Stimulated activated CD4-positive, alpha-beta T cell treated with anti-CD3 and anti-CD28 coated beads, Interleukin-1b, Interleukin-23, amount 100 ng/mL, for 1 hour (primary cell): ENCODE measurements at places on chromosomes 2 and 18.

GRCh38 chr18:48889115-48889941, 61.4 kb downstream of the SMAD7 start:
- DNase-seq = no peak

- DNase-seq = no peak
Measured at GRCh38 chr2:241563981-241564595, 5.5 kb downstream of the BOK start.

DNA sequence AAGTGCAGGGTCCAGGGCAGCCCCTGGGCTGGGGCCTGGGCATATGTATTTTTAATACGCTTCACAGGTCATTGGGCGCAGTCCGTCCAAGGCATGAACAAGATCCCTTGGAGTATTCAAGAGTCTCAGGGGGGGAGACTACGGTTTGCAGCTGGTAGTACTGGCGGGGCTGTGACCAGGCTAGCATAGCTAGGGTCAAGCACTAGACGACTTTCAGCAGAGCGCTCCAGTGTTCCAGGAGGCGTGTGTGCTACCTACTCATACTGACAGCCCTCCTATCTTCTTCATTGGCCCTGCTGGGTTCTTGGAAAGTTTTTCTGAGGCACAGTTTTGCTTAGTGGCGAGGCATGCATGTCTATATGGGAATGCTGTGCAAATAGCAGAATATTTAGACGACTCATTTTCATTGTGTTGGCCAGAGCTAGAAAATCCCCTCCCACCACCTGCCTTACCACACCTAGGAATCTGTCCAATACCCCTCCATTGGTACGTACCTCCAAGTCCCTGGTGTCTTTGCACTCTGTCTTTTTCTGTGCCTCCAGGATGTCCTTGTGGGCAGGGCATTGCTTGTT, 68.2 kb downstream of the GLI2 start:
- no peak for DNase-seq

- DNase-seq = no peak
Measured at GRCh38 chr18:41372046-41372665, 582.9 kb upstream of the PIK3C3 start.

DNA sequence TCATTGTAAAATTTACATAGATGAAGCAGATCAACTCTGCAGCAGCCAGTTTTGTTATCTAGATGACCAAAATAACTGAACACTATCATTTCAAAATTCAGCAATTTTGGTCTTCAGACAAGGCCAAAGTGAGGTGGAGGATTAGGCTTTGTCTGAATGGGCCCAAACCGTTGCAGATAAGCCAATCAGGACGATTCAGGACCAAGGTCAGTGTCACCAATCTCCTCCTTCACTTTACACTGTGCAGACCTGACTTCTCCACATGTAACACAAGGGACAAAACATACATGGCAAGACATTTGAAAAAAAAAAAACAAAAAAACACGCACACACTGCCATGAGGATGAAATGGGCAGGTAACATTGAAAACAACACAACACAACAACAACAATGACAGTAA, 211.2 kb downstream of the NAPG start:
- no peak for DNase-seq

DNA sequence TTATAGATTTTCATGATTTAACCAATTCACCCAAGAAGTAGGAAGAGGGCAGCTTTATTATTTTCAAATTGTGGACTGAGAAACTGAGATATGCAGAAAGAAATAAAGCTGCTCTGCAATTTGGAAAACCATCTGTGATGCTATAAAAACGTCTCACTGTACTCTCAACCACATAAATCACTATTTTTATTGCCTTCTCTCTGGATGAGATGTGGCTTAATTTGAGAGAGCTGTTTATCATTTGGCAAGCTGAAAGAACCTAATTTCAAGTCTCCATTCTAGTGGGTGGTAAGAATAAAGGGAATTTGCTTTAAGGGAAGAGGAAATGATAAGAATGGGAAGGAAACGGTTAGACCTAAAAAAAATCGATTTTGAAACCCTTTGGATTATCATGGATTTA, 49.9 kb upstream of the CYP1B1 start:
- DNase-seq = no peak

- DNase-seq = no peak
Measured at GRCh38 chr18:10139783-10140410, 226.1 kb downstream of the VAPA start.

- DNase-seq = no peak
Measured at GRCh38 chr2:134468776-134469175, 214.9 kb downstream of the MGAT5 start.

GRCh38 chr2:193868833-193869232, 1674.1 kb upstream of the TMEFF2 start:
- no peak for DNase-seq

GRCh38 chr2:55000341-55000740, 49.9 kb downstream of the RTN4 start:
- no peak for DNase-seq

DNA sequence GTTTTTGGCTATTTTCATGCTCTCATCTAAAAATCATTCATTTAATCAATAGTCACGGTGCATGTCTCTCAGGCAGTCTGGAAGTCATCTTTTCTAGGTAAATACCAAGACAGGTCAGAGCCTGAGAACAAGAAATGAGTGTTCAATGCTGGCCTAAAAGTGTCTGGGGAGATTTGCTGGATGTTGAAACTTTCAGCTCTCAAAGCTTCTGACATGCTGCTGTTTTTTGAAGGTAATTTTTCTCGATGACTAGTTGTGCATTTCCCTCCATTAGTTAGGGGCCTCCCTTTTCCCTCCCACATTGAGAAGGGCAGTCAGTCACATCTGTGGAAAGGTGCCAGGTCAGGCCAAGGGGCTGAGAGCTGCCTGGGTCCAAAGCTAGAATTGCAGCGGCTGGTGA, 115.6 kb downstream of the LPIN1 start:
- no peak for DNase-seq

GRCh38 chr2:228181098-228182019, at the start of gene SPHKAP:
Gene SPHKAP (minus strand): TSS chr2:228181687. CDS start chr2:228181598, 89 bp downstream.
- DNase-seq = no peak

DNA sequence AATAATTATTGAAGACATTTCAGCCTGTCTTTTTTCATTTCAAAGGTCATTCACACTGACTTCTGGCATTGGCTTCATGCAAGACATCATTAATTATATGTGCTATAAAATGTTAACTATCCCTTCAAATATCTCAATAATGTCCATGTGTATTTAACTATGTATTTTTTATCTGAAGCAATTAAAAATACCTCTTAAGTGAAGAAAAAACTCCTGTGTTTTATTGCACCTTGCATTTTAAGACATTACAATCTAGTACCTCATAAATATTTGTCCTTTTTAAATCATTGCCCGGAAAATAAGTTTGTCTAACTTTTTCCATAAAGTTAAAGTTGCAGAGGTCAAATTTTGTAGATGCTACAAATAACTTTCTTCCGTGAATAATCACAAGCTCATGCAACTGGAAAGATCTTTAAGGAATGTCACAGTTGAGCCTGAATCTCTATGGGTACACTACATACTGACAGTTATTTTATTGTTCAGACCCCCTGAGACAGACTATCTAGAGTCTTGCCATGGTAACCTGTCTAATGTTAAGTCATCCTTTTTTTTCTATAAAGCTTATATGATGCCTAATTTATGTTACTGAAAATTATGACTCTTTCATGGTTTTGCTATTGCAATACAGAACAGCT, 38.4 kb upstream of the COBLL1 start:
- DNase-seq = no peak

DNA sequence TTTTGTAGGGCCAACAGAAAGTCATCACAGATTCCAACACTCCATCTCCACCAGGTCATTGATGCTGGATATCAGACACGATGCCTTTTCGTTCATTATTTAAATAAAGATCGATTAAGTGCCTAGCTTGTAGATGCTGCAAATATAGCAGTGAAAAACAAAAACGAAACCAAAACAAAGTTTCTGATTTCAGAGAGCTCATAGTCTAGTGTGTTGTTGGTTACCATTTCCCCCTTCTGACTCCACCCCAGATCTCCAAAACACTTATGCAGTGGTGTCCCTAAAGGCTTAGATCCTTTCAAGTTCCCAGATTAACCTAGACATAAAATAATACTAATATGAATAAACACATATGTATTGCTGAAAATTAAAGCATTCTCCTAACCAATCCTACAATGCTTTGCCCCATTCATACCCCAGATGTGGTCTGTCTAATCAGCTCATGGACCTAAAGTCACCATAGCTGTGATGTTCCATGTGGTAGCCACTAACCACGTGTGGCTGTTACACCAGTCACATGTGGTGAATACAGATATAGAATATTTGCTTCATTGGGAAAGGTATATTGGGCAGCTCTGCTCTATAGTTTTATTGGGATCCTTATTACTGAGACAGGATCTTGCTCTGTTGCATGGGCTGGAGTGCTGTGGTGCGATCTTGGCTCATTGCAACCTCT, 787.2 kb downstream of the TDRD15 start:
- no peak for DNase-seq

GRCh38 chr2:240635121-240635997, 10.1 kb downstream of the GPR35 start:
- no peak for DNase-seq

- DNase-seq = no peak
Measured at GRCh38 chr2:74053959-74054715, 69.4 kb downstream of the TET3 start.

DNA sequence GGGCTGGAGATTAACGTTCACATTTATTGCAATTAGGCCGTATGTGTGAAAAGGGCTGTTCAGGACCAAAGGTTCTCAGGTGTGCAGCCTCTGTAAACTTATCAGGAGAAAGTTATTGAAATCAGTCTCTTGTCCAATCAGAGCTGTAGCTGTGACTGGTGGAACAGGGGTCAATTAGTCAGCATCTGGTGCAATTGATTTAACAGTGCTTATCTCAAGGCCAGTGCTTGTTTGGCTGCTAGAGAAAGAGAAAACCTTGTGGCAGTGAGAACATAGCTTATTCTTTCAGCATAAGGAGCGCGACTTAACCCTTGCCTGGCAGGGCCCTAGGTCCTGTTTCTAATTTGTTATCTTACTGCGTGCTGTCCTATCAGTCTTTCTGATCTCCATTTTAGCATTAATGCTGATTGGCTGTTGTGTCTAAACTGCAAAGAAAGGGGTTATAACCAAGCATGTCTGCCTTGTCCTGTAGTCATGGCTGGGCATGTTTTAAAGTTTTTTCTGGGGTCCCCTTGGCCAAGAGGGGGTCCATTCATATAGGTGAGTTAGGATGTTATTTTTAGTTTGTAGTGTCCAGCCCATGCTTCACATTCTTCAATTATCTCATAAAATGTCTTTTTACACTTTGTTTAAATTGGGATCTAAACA, 66.4 kb downstream of the CYB5A start:
- no peak for DNase-seq

DNA sequence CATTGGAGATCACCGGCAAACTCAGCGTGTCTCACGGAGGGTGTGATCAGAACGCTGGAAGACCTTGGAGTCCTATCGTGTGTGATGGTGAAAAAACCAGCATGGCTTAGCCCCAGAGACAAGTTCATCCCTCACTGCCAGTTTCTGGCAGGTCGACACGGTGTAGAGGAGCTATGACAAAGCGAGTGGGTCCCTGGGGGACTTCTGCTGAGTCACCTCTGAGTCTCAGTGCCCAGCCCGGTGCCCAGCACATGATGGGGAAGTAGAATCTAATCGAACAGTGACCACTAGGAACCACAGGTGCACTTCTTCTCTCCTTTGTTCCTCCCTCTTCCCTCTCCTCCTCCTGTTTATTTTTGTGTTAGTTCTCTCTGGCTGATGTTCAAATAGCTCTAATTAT, 45.9 kb upstream of the KCNF1 start:
- no peak for DNase-seq

GRCh38 chr18:3066341-3067110, 53.6 kb upstream of the LPIN2 start:
- DNase-seq = no peak

- no peak for DNase-seq
Measured at GRCh38 chr2:58289029-58289428, 47.9 kb upstream of the FANCL start.

DNA sequence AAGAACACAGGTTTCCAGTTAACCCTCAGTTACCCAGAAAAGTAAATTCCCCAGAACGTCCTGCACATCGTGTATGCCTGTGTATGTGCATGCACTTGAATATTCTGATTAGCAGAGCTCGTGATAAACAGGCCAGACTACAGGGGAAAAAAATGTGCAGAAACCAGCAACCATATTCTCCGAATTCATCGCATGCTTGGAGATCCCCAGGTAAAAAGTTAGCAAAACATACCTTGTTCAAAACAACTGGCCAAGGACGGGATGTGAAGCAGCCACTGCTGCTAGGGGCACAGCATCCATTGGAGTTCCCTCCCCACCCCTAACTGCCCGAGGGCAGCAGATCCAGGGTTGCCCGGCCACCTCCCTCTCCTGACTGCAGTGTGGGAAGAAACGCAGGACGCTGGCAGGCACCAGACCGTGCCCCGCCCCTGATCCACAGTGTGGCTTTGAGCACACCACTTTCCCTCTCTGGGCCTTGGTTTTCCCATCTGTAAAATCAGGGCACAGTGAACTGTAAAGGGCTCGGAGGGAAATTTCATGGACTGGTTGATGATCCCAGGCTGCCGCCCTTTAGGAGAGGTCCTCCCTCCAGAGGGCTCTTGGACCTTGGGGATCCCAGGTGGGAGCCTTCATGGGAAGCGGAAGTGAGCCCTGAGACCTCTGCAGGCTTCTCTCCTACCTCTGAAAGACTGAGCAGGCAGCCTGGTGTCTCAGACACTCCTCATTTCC, 11.9 kb upstream of the ARID5A start:
- no peak for DNase-seq

- no peak for DNase-seq
Measured at GRCh38 chr2:219475278-219475677, 23.4 kb upstream of the GMPPA start.

DNA sequence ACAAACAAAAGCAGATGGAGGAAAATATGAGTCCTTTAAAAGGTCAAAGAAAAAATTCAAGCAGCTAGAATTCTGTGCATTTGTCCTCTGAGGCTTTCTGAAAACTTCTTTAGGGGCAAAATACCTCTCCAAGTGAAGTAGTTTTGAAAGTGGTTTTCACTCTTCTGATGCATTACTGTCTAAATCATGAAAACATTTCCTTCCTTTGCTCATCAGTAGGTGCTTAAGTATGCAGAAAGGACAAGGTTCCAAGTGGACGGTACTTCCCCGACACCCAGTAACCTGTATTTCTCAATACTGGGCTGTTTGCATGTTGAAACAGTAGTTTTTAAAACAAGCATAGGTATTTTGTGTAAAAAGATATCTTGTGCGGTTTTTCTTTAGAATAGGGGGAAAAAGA, 189.1 kb upstream of the ERBB4 start:
- DNase-seq = no peak

GRCh38 chr2:173033084-173033483, 42.6 kb upstream of the MAP3K20 start:
- DNase-seq = no peak

GRCh38 chr2:26727641-26728561, 35.4 kb downstream of the KCNK3 start:
- no peak for DNase-seq
